Stimulated activated CD4-positive, alpha-beta T cell treated with anti-CD3 and anti-CD28 coated beads, TNF-alpha, amount 100 ng/mL, for 48 hours (primary cell): ENCODE measurements at places on chromosomes 11 and 22.

DNA sequence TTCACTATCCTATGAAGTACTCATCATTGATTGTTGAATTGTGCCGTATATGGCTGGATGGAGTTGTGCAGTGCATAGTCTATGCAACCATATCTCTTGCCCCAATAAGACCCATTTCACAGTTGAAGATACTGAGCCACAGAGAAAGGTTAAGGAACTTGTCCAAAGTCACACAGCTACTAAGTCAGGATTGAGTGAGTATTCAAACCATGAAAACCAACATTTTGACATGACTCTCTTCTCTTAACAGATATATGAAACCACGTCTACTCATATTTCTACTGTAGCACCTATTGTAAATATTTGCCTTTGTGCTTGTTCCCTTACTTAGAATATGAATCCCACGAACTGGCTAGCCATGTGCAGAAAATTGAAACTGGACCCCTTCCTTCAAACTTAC, 58.1 kb downstream of the MAML2 start:
- no peak for DNase-seq

- no peak for DNase-seq
Measured at GRCh38 chr11:12552692-12553091, 121.5 kb upstream of the TEAD1 start.

GRCh38 chr22:27541836-27542235, 259.7 kb downstream of the MN1 start:
- DNase-seq, result no peak

DNA sequence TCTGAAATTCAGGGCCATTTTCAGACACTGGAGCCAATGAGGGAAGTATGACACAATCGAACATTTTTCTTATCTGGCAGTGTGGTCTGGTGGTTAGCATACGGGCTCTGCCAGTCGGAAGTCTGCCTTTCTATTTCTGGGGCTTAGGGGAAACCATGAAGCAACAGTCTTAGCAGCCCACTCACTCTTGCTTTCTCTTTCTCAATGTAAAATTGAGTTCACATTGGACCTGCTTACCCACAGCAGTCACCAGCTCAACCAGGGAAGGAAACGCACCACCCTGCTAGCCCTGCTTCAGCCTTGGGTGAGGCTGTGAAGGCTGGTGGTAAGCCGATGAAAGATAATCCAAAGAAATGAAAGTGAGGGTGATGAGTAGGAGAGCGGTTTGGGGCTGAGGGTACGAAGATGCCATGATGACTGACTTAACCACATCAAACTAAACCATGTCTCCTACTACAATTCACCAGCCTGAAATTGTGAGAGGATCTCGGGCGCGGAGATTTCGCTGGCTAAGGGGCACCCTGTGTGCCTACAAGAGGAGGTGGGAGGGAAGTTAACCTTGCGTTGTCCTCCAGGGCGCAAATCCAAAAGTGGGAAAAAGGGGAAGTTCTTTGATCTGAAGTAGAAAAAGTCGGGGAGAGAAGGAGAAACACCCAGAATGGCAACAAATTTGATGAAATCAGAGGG, 2.0 kb upstream of the LMO2 start:
- peak; percentile 79 for DNase-seq

GRCh38 chr11:1674173-1675131, 22.5 kb upstream of the KRTAP5-6 start:
- no peak for DNase-seq

DNA sequence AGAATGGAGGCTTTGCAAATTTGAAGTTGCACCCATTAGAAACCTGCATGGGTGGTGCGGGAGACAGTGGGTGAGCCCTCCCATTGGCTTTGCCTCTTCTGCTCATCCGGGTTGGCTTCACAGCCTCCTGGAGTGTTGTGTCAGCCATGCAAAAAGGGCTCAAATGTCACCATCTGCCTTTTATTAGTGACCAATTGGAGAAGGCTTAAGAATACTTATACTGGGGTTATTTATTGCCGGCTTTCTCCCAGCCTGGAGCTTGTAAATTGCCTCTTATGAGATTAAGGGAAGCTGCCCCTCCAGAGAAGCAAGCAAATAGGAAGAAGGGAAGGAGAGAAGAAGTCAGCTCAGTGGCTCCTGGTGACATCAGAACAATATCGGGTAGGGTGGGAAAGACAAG, 182.6 kb downstream of the ST3GAL4 start:
- no peak for DNase-seq

GRCh38 chr11:57626895-57627294, 22.8 kb downstream of the YPEL4 start:
- no peak for DNase-seq

DNA sequence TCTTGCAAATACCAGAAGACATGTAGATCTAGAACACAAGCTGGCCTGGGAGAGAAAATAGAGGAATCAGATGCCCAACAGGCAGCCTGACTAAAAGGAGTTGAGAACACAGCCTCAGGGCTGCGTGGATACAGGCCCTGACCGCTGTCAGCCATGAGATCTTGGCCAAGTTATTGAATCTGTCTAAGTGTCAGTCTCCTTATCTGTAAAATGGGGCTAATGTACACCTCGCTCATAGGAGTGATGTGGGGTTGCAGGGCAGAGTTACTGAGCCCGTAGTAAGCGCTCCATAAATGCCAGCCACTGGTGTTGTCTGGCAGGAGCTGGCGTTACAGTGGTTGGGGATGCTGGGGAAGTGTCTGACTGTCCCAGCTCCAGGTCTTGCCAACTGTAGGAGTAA, 38.4 kb upstream of the TPBGL start:
- DNase-seq, result no peak

GRCh38 chr22:45582955-45583320, 80.3 kb downstream of the FBLN1 start:
- no peak for DNase-seq

DNA sequence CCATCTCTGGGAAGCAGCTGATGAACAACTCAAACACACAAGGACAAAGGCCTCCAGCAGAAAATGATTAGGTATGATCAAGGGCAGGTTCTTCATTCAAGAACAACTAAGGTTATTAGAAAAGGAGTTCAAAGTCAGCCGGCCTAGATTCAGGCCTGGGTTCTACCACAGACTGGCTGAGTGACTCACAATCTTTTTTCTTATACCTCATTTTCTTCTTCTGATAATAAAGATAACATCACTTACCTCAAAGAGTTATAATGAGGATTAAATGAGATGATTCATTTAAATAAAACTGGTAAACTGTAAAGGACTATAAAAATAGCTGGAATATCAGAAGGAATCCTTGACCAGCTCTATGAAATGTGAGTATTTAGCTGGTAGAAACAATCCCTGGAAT, 49.3 kb upstream of the PPP2R1B start:
- DNase-seq, result no peak

DNA sequence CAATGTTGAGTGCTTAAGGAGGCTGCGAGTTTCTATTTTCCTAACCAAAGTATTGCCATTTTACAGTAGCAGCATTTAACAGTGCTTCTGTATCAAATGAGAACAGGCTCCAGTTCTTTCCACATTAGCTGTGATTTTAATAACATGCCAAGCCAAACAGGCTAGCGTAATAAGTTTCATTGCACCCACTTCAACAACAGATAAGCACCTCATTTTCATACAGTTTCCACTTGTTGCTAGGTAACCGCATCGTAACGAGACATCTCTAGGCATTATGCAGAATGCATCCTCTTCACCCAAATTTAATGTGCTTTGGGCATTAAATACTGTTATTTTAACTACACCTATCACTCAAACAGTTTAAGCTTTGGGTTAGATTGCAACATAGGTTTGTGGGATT, 79.0 kb downstream of the CADM1 start:
- no peak for DNase-seq

DNA sequence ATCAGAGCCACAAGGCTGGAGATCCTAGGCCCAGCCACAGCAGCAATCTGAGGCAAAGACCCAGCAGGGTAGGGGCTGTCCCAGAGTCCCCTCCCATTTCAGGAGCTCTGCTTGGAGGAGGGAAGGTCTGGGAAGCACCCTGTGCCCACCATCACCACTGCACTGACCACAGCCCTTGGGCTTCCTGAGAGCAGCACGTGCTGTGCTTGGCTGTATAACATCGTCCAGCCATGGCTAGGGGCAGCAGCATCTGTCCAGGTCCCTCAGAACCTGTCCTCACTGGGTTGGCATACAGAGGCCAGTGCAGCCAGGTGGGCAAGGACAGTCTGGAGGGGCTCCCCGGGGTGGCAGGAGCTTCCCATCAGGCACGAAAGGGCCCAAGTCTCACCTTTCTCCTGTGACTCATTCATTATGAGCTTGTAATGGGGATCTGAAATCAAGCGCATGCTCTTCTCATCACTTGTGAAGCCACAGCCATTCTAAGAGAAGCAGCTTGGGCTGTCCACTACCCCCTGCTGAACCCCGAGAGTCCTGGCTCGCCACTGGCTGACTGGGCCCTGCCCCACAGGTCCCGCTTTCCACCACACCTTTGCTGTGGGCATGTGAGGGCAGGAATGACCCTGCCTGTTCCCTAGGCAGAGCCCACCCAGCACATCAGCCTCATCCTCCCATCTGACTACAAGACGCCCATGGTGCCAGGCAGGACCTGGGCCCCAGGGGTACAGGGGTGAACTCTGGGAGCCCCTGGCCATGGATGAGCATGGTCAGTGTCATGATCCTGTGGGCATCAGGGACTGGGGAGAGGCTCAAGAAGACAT, 83.3 kb downstream of the MED15 start:
- DNase-seq, result no peak
